ENCODE measurements at places on chromosomes 1 and 21.

DNA sequence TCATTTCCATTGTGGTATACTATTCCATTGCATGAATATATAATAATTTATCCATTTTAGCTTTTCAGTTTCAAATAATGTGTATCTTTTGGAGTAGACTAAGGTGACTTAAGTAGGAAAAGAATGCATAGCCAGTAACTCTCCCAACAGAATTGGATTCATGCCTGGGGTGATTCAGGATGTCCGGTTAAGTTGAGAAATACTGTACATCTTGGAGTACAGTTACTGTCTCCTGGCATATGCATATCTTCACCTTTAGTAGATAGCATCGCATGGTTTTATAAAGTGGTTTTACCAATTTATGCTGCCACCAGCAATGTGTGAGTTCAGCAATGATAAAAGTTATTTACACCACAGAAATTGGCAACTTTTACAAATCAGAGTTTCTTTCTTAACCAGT lies 18.6 kb upstream of the SLC6A9 start:
- DNase-seq: no peak

- no peak for DNase-seq
Observed at GRCh38 chr1:6923012-6923411, 137.8 kb downstream of the CAMTA1 start.

DNA sequence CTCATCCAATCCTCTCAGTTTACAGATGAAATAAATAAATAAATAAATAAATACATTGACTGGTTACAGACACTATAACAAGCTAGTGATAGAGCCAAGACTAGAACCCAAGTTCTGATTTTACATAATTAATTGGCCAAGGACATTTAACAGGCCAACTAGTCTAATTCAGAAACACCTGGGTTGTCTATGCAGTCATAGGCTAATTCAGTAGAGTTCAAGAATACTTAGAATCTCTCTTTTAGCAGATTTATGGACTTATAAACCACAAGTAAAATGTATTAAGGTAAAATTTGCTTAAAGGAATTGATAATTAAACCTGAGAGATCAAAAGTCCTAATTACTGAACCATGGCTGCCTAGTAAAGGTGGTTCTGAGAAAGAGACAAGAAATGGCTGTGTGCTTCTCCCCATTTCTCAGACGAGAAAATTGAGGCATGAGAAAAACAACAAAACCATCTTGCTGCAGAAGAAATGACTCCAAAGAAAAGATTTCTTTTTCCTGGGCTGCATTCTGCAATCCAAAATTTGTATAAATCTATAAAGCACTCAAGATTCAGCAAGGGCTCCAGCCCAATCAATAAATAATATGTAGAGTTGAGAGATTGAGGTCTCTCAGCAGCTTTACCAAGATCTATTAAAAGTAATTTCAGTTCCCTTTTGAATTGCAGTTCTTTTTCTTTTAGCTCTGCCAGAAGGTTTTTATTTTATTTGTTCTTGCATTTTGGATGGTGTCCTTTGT lies 98.3 kb downstream of the DUSP10 start:
- DNase-seq: no peak

DNA sequence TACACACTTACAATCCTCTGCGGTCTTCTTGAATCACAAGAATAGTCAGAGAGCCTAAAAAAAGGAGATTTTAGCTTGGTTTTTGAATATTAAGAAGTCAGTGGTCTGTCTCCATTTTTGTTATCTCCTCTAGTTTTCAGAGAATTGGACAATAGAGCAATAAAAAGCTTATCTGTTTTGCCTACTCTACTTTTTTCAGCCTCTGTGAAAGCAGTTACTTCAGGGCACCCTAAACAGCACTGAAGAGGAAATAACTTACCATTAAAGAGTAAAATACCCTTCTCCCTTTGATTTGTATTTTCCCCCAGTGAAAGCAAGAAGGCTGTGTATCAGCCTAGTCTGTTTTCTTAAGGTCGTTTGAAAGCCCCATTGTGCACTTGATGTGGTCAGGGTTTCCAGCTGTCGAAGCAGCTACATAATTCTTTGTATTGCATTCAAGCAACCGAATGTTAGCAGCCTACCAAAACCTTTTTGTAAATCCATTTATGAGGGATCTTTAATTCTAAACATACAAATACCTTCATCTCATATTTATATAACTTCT lies 1.0 kb downstream of the NTMT2 start:
- DNase-seq: no peak

- no peak for DNase-seq
Observed at GRCh38 chr1:113947388-113948107, 18.4 kb downstream of the HIPK1 start.

GRCh38 chr21:33584455-33584854 lies 4.0 kb downstream of the DONSON start:
- no peak for DNase-seq

DNA sequence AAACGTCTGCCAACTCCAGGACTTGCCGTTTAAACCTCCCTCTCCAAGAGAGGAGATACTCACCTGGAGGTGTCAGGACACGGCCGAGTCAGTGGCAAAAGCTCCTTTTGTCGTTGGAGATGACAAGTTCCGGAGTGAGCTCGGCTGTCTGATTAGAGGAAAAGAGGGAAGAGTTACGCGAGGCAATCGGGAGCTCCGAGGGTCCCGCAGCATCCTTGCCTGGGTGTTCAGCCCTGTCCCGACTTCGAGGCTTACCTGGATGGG lies 497 bp downstream of the ID3 start:
- no peak for DNase-seq

- DNase-seq: no peak
Observed at GRCh38 chr21:26761174-26761915, 83.9 kb downstream of the ADAMTS1 start.

GRCh38 chr1:202283991-202284390 lies 57.7 kb downstream of the UBE2T start:
- no peak for DNase-seq

- peak; percentile 19 for DNase-seq
Observed at GRCh38 chr1:89905395-89906058, 84.7 kb downstream of the LRRC8D start.

DNA sequence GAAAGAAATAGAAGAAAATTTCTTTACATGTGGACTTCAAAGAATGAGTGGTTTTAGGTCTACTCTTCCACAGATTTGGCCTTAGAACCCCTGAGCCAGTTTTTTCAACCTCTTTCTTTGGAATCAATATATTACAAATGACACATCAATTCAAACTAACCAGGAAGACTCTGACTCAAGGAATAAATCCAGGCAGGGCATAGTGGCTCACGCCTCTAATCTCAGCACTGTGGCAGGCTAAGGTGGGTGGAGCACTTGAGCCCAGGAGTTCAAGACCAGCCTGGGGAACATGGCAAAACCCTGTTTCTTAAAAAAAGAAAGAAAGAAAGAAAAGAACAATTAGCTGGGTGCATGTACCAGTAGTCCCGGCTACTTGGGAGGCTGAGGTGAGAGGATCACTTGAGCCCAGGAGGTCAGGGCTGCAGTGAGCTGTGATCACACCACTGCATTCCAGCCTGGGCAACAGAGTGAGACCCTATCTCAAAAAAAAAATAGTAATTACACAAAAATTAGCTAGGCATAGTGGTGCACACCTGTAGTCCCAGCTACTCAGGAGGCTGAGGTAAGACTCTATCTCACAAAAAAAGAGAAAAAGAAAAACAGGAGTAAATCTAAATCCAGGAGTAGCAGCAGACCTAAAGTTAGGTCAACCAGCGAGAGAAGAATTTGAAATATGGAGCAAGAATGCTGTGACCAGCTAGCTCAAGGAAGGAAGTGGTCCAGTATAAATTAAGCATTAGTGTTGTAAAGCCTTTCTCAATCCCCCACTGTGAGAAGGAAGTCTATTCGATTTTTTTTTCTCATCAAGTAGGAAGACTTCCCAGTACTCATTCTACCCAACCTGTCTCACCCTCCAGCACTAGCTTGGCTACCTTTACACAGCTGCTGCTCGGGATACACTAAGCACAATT lies 1.9 kb downstream of the SORT1 start:
- DNase-seq: peak; percentile 27

DNA sequence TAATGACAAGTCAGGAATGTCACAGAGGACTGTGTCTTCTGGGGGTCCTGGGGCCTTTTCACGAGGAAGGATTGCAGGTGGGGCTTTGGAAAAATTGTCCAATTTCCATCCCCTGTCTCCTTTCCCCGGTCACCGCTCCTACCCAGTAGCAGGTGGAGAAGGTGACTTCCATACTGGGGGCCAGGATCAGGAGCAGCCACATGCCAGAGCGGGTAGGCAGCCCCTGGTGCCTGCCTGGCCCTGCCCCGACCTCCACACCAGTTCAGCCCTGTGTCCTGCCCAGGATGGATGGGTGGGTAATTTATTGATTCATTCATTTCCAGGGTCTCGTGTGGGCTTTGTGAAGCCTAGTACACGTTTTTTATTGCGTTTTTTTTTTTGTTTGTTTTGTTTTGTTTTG lies 51.7 kb downstream of the PRKCZ start:
- DNase-seq: no peak

- DNase-seq: no peak
Observed at GRCh38 chr21:15149600-15150224, 84.9 kb upstream of the NRIP1 start.
